Hypothalamus (tissue), 51 donors: ENCODE measurements at places on chromosomes 4 and X.

DNA sequence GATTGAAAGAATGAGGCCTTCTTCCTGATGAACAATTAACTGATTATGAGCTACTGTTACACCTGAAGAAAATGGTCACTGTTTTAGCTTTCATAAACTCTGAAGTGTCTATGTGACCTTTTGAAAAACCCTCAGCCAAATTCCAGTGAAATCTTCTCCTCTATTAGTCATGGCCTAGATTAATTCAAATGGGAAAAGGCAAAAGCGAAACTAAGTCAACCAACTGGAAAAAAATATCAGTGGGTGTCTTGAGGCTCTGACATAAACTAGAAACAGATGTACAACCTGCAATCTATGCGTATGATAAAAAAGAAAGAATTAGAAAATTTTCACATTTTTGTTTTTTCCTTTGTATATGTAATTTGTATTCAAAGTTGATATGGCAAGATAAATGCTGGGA, 169.4 kb upstream of the BANK1 start:
- DNase-seq: no peak

DNA sequence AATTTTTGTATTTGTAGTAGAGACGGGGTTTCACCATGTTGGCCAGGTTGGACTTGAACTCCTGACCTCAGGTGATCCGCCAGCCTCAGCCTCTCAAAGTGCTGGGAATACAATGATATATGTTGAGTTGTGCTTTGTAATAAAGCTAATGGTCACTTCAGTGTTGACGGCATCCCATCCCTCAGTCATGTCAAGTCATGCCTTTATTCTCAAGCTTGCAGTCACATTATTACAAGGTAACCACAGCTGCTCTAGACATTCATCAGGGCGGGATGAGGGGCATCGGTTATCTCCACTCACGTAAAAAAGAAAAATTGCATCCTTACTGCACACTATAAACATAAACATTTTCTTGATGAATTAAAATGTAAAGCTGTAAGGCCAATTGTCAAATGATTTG, 12.8 kb upstream of the FAT1 start:
- DNase-seq: no peak

DNA sequence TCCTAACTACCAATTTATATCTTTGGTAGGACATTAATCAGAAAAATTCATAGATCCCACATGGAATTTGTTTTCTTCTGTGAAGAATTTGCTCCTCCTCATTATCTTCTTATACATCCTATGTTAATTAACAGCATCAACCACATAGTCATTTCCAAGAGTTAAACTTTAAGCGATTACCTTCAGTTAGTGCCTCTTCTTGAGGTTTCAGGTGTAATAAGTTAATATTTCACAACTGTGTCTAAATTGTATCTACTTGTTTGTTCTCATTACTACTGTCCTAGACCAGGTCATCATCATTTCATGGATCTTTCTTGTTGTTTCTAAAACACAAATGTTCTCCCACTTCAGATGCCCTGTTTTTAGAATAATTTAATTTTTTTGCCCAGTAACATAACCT, 457.9 kb downstream of the FAT4 start:
- no peak for DNase-seq

- no peak for DNase-seq
These were observed 156.1 kb upstream of the LNX1 start for GRCh38 chr4:53747401-53747800.

- DNase-seq: no peak
These were observed 639.6 kb downstream of the ARAP2 start for GRCh38 chr4:35604724-35605123.

GRCh38 chr4:48190839-48191238, 56.8 kb upstream of the TXK start:
- DNase-seq: no peak

DNA sequence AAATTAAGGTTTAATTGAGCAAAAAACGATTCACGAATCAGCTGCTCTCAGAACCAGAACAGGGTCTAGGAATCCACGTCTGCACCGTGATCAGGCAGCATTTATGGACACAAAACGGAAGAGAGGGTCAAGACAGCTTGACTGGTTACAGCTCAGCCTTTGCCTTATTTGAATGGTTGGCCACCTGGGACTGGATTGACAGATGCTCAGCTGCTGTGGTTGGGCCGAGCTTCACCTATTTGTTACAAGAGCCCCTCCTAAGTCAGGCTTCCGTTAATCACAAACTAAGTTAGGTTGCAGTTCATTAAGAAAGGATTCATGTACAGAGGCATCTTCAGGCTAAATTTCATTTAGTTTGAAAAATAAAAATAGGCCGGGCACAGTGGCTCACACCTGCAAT, 50.6 kb upstream of the MAN2B2 start:
- DNase-seq: no peak

- peak; percentile 26 for DNase-seq
These were observed 139.5 kb downstream of the TBL1X start for GRCh38 chrX:9604111-9604907.

DNA sequence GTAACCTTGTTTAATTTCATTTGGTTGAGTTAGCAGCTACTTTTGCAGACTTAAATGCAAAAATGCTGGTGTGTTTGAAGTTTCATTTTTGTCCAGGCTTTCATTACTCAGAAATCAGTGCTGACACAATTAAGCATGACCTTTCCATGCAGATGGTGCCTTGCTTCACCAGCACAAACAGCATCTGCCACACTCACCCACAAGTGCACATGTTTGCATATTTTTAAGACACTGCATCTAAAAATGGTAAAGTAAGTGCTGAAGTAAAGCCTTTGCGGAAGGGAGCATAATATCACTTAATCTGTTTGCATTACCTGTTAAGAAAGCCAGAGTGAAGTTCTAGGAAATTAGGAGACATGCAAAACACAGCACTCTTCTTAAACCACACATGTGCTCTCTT, 7.3 kb upstream of the DAPP1 start:
- DNase-seq: no peak

GRCh38 chrX:1205681-1206611, 6.5 kb downstream of the CRLF2 start:
- DNase-seq: no peak

- no peak for DNase-seq
These were observed 322.5 kb downstream of the EVC2 start for GRCh38 chr4:5385741-5386311.

- no peak for DNase-seq
These were observed 29.5 kb upstream of the TSPAN5 start for GRCh38 chr4:98687876-98688275.

GRCh38 chr4:145716200-145716599, 36.3 kb downstream of the C4orf51 start:
- DNase-seq: no peak

DNA sequence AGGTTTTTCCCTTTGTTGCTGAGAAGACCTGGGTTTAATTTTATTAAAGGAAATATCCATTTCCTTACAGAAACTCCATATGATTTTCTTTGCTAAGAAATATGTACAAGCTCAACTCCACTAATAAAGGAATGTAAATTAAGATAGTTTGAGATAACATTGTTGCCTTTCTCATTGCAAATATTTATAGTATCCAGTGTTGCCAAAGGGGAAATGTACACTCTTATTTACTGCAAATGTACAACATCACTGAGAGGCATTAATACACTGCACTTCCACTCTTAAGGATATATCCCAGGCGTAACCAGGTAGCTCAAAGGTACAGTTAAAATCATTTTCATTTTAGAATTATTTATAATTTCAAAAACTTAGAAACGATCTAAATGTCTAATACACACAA, 7.5 kb upstream of the LRBA start:
- DNase-seq: no peak

DNA sequence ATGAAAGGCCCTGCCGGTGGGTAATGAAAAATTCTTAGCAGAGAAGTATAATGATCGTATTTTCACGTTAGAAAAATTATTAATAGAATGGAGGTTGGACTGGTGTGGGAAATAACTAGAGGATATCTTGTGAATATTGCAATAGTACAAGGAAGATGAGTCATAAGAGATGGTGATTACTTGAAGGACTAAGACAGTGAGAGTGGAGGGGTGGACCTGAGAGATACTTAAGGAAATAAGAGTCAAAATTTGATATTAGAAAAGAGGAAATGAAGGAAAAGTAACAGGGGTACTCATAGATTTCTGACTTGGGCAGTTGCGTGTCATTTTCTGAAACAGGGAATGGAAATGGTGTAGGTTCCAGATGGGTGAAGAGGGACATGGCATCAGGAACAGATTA, 1.7 kb upstream of the USP53 start:
- no peak for DNase-seq

GRCh38 chrX:109934935-109935334, 68.0 kb upstream of the TMEM164 start:
- DNase-seq: no peak

DNA sequence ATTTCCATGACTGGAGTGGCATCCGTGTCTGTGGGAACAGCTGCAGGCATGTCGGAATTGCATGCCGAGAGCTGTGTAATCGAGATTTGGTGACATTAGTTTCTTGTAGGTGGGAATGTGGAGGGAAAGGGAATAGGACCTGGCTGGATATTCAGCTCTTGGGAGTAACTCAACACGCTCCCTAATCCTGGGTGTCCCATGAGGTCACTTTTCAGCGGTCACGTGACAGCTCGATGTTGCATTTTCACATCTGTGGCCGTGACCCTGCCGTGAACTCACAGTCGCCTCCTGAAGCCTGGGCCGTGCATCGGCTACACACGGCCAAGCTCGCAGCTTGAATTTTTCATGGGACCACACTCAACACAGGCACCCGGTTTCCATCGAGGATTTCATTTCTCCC, 25.8 kb upstream of the PSAPL1 start:
- no peak for DNase-seq

DNA sequence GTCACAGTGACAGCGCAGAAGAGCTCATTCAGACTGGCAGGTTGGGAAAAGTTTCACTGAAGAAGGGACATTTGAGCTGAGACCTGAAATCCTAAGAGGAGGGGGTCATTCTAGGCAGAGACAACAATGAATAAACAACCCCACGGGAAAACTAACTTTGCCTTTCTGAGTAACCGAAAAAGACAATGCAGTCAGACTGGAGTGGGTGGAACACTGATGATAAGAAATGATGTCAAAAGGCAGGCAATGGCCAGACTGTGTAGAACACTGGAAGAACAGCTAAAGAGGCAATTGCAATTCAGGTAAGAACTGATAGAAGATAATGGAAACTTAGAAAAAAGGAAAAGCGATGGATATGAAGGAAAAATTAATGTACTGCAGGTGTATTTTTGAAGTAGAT, 73.8 kb downstream of the CHIC2 start:
- DNase-seq: no peak

DNA sequence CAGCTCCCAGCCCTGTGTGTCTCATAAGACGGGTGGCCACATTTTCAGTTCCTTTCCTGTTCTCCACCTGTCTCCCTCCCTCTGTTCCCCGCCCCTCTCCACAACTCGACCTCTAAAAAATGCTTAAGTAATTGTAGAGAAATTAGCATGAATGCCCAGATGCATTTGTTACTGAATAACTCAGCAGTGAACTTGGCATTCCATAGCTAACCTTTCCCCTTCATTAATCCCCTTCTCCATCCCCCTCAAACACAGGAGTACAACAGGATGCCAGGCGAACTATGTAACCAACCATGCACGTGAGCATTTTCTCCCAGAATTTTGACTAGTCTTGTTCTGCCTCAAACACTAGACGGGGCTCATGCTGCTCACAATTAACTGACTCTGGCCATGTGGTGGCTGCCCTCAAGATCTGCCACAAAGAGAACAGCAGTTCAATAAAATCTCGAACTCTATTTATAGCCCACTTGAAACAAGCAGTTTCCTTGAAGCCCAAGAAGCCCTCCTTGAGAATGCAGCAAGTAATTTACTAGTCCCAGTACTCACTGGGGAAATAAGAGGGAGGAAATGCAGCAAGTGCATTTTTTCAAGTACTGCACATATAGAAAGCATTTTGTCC, 351.2 kb downstream of the ARHGAP24 start:
- DNase-seq: no peak

DNA sequence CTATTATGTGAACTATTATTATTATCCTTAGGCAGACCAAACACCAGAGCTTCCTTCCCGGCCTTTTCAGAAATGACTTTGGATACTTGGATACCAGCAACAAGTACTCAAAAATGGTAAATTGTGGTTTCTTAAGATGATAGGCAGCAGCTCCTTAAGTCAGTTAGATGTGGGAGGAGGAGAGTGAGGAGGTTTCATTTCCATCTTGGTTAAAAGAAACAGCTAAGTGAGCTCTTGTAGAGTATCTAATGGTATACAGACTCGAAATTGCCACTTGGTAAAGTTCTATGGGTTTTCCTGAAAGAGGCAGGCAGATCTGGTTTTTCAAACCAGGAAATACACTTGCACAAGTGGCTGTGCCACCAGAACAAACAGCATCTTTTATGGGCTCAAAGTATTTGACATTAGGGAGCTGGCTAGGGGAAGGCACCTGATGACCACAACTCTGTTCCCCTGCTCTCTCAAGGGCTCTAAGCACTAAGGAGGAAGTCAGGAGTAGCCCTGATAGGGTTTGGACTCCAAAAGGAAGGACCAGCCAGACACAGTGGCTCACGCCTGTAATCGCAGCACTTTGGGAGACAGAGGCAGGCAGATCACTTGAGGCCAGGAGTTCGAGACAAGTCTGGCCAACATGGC, 130.9 kb downstream of the TMEM164 start:
- no peak for DNase-seq

DNA sequence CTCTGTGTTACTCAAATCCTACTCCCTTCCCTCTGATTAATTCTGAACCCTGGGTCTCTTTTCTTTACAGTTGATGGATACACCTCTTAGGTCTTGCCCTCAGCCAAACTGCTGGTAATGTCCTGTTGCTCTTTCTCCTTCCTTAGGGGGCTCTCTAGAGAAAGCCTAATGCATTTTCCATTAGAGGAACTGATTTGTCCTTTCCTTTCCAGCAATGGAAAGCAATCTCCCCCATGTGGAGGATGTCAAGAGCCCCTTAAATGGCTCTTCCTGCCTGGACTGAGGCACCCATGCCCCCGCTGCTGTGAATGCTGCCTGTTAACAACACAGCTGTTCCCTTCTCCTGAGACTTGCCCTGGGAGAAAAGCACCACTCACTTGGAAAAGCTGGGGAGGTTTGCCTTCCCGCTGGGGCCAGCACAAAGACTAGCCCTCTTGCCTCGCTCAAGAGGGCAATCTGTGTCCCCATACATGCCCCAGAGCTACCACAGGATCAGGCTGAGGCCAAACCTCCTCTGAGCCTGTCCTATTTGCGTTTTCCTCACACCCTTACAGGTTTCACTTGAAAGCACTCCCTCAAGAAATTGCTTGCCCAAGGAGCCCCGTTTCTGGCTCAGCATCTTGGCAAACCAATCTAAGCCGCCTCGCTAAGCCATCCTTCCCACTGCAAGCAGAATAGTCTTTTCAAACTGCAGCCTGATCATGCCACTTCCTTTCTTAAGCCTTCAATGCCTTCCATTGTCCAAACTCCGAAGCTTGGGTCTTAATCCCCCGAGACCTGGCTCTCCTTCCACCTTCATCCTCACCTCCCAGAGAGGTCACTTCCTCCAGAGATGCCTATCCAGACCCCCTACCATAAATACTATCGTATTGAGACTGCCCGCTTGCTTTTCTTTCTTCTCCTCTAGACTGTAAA, 23.2 kb upstream of the SMIM20 start:
- DNase-seq: peak; percentile 10

DNA sequence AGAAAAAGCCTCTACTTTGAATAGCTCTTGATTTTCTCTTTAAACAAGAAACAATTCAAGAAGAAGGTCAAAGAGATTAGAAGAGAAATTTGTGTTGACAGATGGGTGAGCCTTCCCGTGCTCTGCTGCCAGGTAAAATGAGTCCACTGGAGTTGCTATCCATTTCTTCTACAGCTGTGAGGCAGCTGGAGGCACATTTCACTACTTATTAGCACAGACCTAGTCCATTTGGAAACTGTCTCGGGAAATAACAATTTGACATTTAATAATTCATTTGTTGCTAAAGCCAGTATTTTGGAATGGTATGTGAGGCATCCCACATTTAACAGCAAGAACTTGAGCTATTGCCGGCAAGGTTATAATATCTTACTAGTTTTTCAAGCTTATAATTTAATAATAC, 396.8 kb upstream of the GRIA3 start:
- DNase-seq: no peak
